Stomach (tissue), 19 donors: ENCODE measurements at places on chromosomes 7 and 10. TPM values are rescaled to one million over a fixed set of nuclear protein-coding genes. Genes with fewer than 3 reads are reported as not detected.

DNA sequence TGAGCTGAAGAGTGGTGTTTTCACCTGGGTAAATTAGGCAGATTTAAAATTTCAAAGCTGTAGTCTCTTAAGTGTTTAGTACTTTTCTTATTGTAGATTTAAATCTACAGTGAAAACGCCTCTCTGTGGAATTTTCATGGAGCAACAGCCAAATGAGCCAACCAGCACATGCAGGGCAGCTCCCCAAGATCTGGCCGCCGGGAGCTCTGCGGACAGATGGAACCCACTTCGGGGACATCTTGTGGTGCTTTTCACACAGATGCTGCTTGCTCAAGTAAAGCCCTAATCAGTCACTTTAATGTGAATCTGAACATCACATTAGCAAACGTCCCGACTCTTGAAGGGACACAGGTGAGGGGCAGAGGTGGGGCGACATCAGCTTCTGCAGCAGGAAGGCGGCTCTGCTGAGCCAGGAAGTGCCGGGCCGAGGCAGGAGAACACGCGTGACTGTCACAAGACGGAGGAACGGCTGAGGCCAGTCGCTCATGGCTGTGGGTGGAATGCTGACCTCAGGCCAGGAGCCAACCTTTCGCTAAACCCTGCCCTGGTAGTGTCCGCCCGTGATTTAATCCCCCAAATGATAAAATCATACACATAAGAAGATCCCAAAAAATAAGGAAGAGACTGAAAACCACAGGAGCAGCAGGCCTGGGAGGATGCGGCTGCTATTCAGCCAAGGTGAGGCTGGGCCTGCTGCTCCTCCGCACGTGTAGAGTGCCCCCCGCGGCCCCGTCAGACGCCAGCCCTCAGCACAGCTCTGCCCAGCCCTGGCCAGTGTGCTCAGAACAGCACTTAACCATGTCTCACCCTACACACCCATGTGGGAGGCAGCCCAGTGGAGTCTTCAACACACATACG, 256.8 kb downstream of the ZMYND11 start:
- no peaks in the 10 kb centered on the region for H3K27me3 ChIP-seq
- no peaks in the 10 kb centered on the region for H3K4me1 ChIP-seq
- H3K27ac ChIP-seq: no peak overlapping the region
- DNase-seq: no peak
- H3K36me3 ChIP-seq: peaks cover 37% of the 10 kb centered on the region

DNA sequence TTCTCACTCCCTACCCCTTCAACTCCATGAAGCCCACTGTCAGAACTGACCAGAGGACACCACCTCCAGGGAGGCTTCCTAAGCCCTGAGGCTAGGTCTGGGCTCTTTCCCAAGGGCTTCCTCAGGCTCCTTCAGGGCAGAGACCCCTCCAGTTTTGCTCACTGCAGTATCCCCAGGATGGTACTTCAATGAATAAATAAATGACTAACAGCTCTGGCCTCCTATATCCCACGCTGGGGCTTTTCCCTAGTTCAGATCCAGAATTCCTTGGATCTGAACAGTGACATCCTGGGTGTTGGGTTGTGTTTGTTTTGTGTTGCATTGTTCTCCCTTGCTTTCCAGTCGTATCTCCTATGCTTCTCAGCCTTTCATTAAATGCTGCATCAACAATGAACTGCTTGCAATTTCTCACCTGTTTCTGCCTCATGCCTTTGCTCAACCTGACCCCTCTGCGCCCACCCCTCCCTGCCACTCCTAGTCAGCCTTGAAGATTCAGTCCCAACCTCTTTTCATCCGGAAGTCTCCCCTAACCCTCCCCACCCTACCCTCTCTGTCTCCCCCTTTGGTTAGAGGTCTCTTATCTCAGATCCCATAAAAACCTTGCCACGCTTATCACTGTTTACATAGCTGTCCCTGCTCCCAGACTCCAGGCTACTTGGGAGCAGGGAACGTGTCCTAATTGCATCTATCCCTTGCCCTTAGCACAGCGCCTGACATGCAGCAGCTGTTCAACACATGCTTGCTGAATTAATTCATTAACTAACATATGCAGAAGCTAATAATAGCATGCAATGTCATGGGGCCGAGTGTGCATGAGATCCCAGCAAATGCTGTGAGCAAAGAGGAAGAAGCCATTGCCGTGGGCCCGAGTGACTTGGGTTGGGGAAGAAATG, 41.7 kb downstream of the PPP1R3C start:
- peaks cover 70% of the 10 kb centered on the region for H3K4me1 ChIP-seq
- DNase-seq: peak; percentile 94
- H3K27ac ChIP-seq: peak overlapping the region; percentile 77
- no peak overlapping the region for H3K4me3 ChIP-seq

DNA sequence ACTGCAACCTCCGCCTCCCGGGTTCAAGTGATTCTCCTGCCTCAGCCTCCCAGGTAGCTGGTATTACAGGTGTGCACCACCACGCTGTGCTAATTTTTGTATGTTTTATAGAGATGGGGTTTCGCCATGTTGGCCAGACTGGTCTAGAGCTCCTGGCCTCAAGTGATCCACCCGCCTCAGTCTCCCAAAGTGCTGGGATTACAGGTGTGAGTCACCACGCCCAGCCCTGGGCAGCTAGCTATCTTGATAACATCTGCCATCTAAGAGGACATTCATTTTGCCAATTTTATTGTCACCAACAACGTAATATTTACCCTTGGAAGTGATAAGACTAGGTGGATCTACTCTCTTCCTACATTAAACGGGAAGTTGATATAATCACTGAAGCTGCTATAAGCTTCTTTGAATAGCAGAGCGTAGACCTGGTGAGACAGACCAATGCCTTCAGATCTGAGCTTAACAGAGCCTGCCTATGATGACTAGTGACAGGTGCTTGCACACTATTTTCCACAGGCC, 39.7 kb upstream of the SLC35B4 start:
- no peaks in the 10 kb centered on the region for H3K27me3 ChIP-seq
- H3K27ac ChIP-seq: peak overlapping the region; percentile 41
- H3K4me1 ChIP-seq: peaks cover 16% of the 10 kb centered on the region

GRCh38 chr10:100349087-100349486, 2.1 kb downstream of the SCD start:
- peaks cover 23% of the 10 kb centered on the region for H3K36me3 ChIP-seq
- DNase-seq: no peak
- no peak overlapping the region for H3K4me3 ChIP-seq
- no peak overlapping the region for H3K27ac ChIP-seq
- H3K4me1 ChIP-seq: peaks cover 21% of the 10 kb centered on the region
- H3K27me3 ChIP-seq: peaks cover 7% of the 10 kb centered on the region

- H3K4me3 ChIP-seq: no peak overlapping the region
- peaks cover 18% of the 10 kb centered on the region for H3K27me3 ChIP-seq
- H3K36me3 ChIP-seq: no peaks in the 10 kb centered on the region
- H3K4me1 ChIP-seq: no peaks in the 10 kb centered on the region
Measured at GRCh38 chr10:101346177-101346576, 7.8 kb upstream of the BTRC start.

DNA sequence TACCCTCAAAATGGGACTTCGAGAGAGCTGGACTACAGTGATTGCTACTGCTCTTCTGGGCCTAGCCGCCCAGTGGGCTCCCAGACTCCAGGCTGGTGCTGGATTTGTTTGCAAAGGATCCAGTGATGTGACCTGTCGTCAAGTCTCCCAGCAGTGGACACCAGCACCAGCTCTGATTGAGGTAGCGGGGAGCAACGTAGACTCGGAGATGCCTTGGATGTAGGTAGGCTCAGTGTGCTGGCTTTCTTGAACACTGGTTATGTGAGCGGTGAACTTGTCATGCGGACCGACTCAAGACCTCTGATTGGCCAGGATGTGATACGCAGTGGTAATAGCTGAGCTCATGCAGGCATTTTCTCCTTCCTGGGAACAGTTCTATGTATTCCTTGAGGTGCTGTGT, 19.4 kb downstream of the AKR1C2 start:
- H3K36me3 ChIP-seq: peaks cover 2% of the 10 kb centered on the region
- DNase-seq: no peak
- H3K27me3 ChIP-seq: no peaks in the 10 kb centered on the region
- H3K4me3 ChIP-seq: no peak overlapping the region
- H3K27ac ChIP-seq: no peak overlapping the region
- H3K4me1 ChIP-seq: no peaks in the 10 kb centered on the region

GRCh38 chr10:68957654-68958053, 1.7 kb downstream of the DDX21 start:
- H3K4me3 ChIP-seq: peak overlapping the region; percentile 93
- no peak for DNase-seq
- peak overlapping the region; percentile 96 for H3K27ac ChIP-seq
- H3K27me3 ChIP-seq: no peaks in the 10 kb centered on the region
- peaks cover 39% of the 10 kb centered on the region for H3K36me3 ChIP-seq

DNA sequence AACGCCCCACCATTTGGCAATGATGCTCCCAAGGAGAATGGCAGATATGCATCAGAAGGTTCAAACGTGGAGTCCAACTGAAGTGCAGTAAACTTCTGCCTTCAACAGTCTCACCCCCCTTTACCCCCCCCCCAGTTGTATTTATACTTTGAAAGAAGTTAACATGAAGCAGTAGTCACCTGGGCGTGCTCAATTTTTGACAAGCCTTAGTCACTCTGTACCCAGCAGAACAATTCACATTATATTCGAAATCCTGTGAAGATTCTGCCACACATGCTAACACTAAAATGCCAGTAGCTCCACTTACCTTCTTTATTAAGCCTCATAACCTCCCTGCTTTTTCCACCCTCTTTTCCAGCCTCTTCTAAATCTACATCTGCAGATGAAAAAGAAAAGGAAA, 894 bp downstream of the ATXN7L1 start:
- peaks cover 37% of the 10 kb centered on the region for H3K4me1 ChIP-seq
- H3K36me3 ChIP-seq: no peaks in the 10 kb centered on the region
- no peak for DNase-seq

GRCh38 chr7:13279854-13280435, 592.5 kb downstream of the ARL4A start:
- no peaks in the 10 kb centered on the region for H3K27me3 ChIP-seq
- no peak overlapping the region for H3K27ac ChIP-seq
- no peak for DNase-seq

DNA sequence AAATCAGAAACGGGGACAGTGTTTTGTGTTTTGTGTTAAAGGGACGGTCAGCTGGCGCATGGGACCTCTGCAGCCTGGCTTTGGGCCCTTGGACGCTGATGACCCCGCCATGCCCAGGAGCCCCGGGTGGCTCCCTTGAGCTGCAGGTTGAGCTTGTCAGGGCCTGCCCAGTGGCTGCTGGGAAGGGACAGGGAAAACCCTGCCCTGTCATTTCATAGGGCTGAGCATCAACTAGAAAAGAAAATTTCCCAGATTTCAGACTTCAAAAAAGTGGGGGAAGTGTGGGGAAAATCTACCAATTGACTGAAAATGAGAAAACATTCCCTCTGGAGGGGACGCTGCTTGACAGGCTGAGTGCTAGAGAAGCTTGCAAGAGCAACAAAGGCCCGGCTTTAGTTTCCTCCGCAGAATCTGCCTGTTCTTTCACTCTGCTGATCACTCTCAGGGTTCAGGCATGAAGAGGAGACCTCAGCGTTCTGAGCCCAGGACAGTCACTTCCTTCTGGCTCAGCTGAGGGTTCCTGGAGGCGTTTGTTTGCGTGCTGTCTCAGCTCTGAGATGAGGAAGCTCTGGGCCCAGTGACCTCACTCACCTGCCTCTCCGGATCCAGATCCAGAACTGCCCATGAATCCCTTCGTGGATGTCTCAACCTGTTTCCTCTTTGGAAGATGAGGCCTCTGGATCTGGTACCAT, 18.6 kb upstream of the DNAJB6 start:
- H3K4me1 ChIP-seq: no peaks in the 10 kb centered on the region
- no peak overlapping the region for H3K27ac ChIP-seq

GRCh38 chr7:155979994-155980393, 167.7 kb upstream of the SHH start:
- H3K4me3 ChIP-seq: no peak overlapping the region
- no peak overlapping the region for H3K27ac ChIP-seq
- H3K27me3 ChIP-seq: no peaks in the 10 kb centered on the region
- no peaks in the 10 kb centered on the region for H3K4me1 ChIP-seq

DNA sequence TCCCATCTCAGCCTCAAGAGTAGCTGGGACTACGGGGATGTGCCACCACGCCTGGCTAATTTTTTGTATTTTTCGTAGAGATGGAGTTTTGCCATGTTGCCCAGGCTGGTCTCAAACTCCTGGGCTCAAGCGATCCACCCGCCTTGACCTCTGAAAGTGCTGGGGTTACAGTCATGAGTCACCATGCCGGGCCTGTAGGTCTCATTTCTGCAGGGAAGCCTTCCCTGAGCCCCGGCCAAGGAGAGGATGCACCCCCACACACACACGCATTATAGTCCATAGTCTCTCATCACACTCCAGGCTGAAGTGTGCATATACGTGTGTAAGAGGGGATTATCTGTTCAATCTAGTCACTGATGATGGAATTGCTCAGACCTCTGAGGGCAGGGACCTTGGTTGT, 29.3 kb downstream of the KCNMA1 start:
- DNase-seq: no peak
- H3K27me3 ChIP-seq: no peaks in the 10 kb centered on the region
- H3K27ac ChIP-seq: no peak overlapping the region
- H3K36me3 ChIP-seq: no peaks in the 10 kb centered on the region
- H3K4me3 ChIP-seq: no peak overlapping the region

DNA sequence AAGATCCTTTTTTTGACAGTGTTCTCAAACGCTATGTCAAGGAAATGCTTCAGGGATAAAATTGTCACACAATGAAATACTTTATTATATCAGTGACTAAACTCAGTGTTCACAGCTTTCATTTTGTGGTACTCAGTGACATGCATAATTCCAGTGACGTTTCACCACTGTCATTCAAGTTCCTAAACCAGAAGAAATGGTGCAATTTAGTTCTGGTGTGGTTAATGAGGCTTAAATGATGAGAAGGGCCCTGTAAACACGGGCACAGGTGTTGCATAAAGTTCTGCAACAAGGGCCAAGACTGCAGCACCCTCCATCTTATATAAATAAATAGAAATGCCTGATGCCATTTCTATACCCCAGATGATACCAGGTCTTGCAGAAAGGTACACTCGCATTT, 1247.1 kb downstream of the GATA3 start:
- H3K4me3 ChIP-seq: no peak overlapping the region
- H3K4me1 ChIP-seq: no peaks in the 10 kb centered on the region
- H3K27me3 ChIP-seq: no peaks in the 10 kb centered on the region
- no peak overlapping the region for H3K27ac ChIP-seq
- H3K36me3 ChIP-seq: no peaks in the 10 kb centered on the region
- DNase-seq: no peak

- no peaks in the 10 kb centered on the region for H3K36me3 ChIP-seq
- no peak overlapping the region for H3K4me3 ChIP-seq
- peaks cover 4% of the 10 kb centered on the region for H3K4me1 ChIP-seq
- no peak for DNase-seq
Measured at GRCh38 chr7:90655566-90655965, 59.4 kb downstream of the CDK14 start.

GRCh38 chr7:108012499-108013430, 9.8 kb upstream of the LAMB1 start:
- H3K27me3 ChIP-seq: no peaks in the 10 kb centered on the region
- H3K4me3 ChIP-seq: no peak overlapping the region
- H3K27ac ChIP-seq: no peak overlapping the region
- no peaks in the 10 kb centered on the region for H3K36me3 ChIP-seq
- no peak for DNase-seq

- DNase-seq: no peak
- no peaks in the 10 kb centered on the region for H3K36me3 ChIP-seq
- H3K4me3 ChIP-seq: no peak overlapping the region
Measured at GRCh38 chr10:122884166-122884565, 4.8 kb upstream of the FAM24B start.

The SIRT1 gene
- 41.4 TPM for total RNA-seq

The EGR2 gene
- not detected for total RNA-seq

The AKR1E2 gene
- 2.3 TPM for total RNA-seq

The MUC12 gene
- under 0.01 TPM for total RNA-seq

The PTF1A gene
- not detected for total RNA-seq

The TMEM176B gene
- 108 TPM for total RNA-seq

The SLC16A12 gene
- total RNA-seq: not detected
